ENCODE measurements at places on chromosomes 12 and 14.

DNA sequence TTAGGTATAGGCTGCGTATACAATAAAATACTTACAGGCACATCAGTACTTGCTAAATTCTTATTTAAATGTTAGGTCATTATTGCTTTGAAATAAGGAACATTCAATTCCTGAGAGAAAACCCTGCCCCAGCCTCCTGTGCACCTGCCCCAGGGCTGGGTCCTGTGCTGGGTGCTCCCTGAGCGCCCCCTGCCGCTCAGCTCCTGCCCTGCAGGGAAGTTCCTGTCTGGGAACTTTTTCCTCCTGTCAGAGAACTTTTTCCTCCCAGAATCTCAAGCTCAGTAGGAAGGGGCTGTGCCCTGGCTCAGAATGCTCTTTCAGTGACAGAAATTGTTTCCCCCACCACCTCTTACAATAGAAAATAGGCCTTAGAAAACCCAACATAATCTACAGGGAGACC, 751.1 kb downstream of the TMEM121 start:
- DNase-seq: no peak

- peak; percentile 65 for DNase-seq
Observed at GRCh38 chr12:116455540-116456329, 103.4 kb upstream of the MAP1LC3B2 start.

- DNase-seq: no peak
Observed at GRCh38 chr12:75820848-75821578, 210.6 kb downstream of the PHLDA1 start.

- no peak for DNase-seq
Observed at GRCh38 chr14:74510223-74510931, 16.8 kb downstream of the ISCA2 start.

GRCh38 chr12:53518381-53518780, 11.1 kb upstream of the NPFF start:
- DNase-seq: no peak

DNA sequence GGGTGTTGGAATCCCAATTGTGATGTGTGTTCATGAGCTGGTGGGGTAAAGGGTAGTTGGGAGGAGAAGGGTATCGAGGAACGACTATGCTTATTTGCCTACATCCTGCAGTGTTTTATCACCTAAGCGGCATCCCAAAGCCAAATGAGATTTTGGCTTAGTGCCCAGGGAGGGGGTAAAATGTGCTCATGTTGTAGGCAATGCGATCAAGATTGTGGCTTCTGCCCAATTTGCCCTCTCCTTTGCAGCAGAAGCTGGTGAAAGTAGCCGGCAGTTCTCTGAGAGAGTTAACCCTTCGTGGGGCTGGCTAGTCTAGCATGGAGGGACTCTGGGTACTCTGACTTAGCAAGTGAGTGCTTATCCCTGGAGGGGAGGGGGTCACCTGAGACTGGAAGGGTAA, 753 bp downstream of the RPH3A start:
- peak; percentile 82 for DNase-seq

DNA sequence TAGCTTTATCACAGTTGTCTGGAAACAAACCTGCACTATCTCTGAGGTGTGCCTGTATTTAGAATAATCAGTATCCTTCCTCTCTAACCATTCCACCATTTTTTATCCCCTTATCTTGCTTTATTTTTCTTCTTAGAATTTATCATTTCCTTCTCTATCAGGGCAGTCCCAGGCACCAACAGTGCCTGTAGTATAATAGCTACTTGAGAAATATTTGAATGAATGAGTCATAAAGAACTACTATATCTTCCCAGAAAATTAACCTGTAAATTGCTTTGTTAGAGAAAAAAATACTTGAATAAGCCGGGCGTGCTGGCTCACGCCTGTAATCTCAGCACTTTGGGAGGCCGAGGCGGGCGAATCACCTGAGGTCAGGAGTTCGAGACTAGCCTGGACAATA, 21.2 kb upstream of the FOXJ2 start:
- no peak for DNase-seq

DNA sequence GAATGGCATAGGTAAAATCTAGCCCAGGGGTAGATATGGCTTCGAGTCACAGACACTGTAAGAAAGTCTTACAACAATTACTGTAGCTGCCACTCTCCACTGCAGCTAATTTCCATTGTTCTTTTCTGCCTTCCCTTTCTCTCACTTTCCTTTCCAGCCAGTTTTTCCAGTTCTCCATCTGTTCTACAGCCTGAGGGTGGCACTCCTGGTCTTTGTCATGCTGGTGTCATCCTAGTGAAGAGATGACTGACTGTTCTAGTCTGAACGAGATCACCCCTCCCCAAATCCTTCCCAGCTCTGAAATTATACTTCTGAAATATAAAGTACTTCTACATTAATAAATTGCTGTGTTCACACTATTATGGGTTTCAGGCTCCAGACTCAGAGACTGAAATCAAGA, 74.2 kb upstream of the CSRP2 start:
- peak; percentile 52 for DNase-seq

- no peak for DNase-seq
Observed at GRCh38 chr14:53767566-53767965, 189.1 kb downstream of the BMP4 start.

DNA sequence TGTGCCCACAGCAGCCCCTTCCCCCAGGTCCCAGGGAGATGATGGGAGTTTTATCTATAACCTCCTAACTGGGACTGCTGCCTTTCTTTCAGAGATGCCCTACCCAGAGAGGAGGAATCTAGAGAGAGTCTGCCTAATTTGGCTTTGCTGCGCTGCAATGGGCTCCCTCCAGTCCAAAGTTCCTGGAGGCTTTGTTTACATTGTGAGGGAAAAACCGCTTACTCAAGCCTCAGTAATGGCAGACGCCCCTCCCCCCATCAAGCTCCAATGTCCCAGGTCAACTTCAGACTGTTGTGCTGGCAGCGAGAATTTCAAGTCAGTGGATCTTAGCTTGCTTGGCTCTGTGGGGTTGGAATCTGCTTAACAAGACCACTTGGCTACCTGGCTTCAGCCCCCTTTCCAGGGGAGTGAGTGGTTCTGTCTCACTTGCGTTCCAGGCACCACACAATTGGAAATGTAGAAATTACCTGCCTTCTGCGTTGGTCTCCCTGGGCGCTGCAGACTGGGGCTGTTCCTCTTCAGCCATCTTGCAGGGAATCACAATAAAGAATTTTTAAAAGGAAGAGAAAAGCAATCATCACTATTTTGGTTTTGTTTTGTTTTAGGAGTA, 262.5 kb downstream of the FOXG1 start:
- DNase-seq: no peak

GRCh38 chr14:76880449-76880848, 54.2 kb downstream of the LRRC74A start:
- DNase-seq: no peak

- DNase-seq: no peak
Observed at GRCh38 chr12:89227774-89228173, 124.5 kb downstream of the DUSP6 start.

GRCh38 chr12:24109381-24110039, 160.0 kb upstream of the SOX5 start:
- peak; percentile 1 for DNase-seq

- DNase-seq: no peak
Observed at GRCh38 chr12:58225203-58225877, 284.0 kb downstream of the ATP23 start.

- DNase-seq: no peak
Observed at GRCh38 chr12:76895796-76896195, 17.0 kb upstream of the CSRP2 start.

DNA sequence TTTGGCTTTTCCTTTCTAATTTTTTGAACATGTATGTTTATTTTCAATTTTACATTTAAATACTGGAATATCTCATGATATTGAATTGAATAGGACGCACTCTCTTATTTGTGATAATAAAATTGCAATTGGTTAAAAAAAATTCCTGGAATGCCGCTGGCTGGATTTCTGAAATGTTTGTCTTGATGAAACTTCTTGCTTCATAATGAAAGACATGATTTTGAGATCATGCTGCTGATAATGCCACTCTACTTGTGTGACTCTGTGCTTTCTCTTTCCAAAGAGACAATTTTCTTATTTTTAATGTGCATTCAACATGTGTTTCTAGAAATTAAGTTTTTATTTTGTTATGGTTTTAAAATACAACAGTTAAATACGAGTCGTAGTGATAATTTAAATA, 465.7 kb upstream of the FAR2 start:
- no peak for DNase-seq

GRCh38 chr12:76144245-76144549, 59.7 kb upstream of the NAP1L1 start:
- no peak for DNase-seq

- no peak for DNase-seq
Observed at GRCh38 chr14:68772761-68773381, 20.0 kb downstream of the ZFP36L1 start.

DNA sequence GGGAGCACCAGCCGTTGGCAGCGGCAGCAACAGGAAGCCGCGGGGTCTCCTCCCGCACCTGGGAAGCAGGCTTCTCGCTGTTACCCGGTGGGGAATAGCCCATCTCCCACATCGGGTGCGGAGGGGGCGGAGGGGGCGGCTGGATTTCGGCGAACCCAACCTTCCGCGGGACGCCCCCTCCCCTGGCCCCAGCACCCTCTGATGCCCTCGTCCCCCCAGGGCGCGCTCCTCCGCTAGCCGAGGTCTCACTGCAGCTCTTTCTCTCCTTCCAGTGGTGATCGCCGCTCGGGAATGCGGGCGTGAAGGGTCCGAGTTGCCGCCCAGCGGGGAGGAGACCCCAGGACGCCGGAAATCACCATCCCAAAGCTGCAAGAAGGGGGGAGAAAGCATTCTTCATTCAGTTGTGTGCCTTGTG, 303 bp downstream of the SAMD4A start:
- no peak for DNase-seq

DNA sequence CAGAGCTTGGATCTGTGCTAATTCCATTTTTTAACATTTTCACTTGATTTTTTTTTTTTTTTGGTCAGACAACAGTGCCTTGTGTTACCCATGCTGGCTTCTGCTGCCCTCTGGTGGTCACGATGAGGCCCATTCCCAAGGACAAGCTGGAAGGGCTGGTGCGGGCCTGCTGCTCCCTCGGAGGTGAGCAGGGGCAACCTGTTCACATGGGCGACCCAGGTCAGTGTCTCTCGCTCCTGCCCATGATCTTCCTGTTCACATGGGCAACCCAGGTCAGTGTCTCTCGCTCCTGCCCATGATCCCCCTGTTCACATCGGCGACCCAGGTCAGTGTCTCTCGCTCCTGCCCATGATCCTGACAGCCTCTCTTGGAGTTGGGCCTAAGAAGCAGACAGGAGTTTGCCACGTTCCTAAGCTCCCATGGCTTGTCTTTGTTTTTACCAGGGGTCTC, 59.4 kb downstream of the DGLUCY start:
- peak; percentile 89 for DNase-seq

GRCh38 chr12:17577405-17577804, 512.6 kb downstream of the RERGL start:
- DNase-seq: no peak

Measured in cerebellar cortex (tissue), 1 donor.